ENCODE measurements at places on chromosomes 13 and 19. TPM values are rescaled to one million over a fixed set of nuclear protein-coding genes. Genes with fewer than 3 reads are reported as not detected.
A peak's percentile ranks its signal among the peaks of the same experiment; 100 is the strongest.

DNA sequence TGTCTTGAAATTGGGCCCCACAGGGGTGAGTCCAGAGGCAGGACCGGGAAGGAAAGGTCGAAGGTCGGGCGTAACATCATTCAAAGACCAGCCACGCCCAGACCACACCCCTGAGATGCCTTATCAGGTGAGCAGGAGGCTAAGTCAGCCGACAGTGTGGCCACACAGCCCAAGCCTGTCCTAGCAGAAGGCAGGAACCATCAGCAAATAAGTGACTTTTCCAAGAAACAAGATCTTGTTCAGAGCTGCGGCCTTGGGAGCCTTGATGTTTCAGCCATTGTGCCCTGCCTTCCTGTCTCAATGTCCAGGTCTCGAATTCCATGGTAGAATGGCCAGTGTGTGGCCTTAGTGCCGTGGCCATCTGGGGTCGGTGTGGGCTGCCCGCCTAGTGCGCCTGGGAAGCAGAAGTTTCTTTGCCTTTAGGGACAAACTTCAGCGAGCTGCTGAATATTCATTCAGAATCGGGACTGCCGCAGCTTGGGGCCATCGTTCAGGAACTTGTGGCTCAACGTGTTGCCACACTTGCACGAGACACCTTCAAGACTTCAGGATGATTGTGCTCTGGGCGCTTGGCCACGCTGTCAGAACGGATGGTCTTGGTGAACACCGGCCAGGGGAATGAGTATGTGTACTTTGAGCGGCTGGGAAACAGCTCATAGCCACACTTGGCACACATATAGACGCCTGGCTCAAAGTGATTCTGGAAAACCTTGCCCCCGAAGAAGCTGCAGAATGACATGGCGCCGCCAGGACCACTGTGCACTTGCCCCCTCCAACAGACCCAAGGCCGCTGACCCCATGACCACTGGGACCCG is 6.1 kb upstream of the IFNL4 start:
- no peak overlapping the region for H3K27ac ChIP-seq
- no peak for DNase-seq
- H3K4me1 ChIP-seq = no peaks in the 10 kb centered on the region
- H3K4me3 ChIP-seq = no peak overlapping the region

- no peaks in the 10 kb centered on the region for H3K36me3 ChIP-seq
- no peak for DNase-seq
- no peak overlapping the region for H3K4me3 ChIP-seq
- no peaks in the 10 kb centered on the region for H3K27me3 ChIP-seq
- no peak overlapping the region for H3K27ac ChIP-seq
Observed at GRCh38 chr19:778910-779653, 18.2 kb upstream of the PTBP1 start.

DPF1 gene
- total RNA-seq = 4.7 TPM

GRCh38 chr13:99132295-99132835 is 68.3 kb upstream of the UBAC2 start:
- no peak for DNase-seq
- H3K36me3 ChIP-seq = no peaks in the 10 kb centered on the region
- no peaks in the 10 kb centered on the region for H3K27me3 ChIP-seq
- no peak overlapping the region for H3K27ac ChIP-seq
- no peaks in the 10 kb centered on the region for H3K4me1 ChIP-seq
- no peak overlapping the region for H3K4me3 ChIP-seq

DNA sequence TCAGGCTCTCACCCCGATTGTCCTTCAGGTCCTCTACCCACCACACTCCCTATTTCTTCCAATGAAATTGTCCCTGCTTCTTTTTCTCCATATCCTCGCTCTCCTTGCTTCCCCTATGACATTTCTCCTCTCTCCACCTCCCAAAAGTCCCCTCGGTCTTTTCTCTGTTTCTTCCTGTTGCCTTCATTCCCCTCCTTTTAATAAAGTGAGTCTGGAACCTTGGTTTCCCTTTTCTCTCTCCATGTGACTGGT is 676 bp upstream of the ZNF574 start:
- H3K27ac ChIP-seq = peak overlapping the region; percentile 98
- peaks cover 13% of the 10 kb centered on the region for H3K4me1 ChIP-seq
- H3K4me3 ChIP-seq = peak overlapping the region; percentile 91
- DNase-seq = no peak

GRCh38 chr13:110409581-110409992 is 102.5 kb downstream of the COL4A2 start:
- peaks cover 23% of the 10 kb centered on the region for H3K4me1 ChIP-seq
- H3K27me3 ChIP-seq = no peaks in the 10 kb centered on the region
- DNase-seq = no peak

DNA sequence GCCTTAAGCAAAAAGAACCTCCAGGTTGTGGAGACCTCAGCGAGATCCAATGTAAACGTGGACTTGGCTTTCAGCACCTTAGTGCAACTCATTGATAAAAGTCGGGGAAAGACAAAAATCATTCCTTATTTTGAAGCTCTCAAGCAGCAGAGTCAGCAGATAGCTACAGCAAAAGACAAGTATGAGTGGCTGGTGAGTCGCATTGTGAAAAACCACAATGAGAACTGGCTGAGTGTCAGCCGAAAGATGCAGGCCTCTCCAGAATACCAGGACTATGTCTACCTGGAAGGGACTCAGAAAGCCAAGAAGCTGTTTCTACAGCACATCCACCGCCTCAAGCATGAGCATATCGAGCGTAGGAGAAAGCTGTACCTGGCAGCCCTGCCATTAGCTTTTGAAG is 58.5 kb downstream of the ARHGAP35 start:
- H3K27me3 ChIP-seq = no peaks in the 10 kb centered on the region
- no peak overlapping the region for H3K4me3 ChIP-seq
- H3K27ac ChIP-seq = no peak overlapping the region
- H3K36me3 ChIP-seq = no peaks in the 10 kb centered on the region

PGLYRP2 gene
- 44.4 TPM for total RNA-seq

- H3K36me3 ChIP-seq = no peaks in the 10 kb centered on the region
- H3K27ac ChIP-seq = no peak overlapping the region
- DNase-seq = no peak
- no peaks in the 10 kb centered on the region for H3K27me3 ChIP-seq
- no peak overlapping the region for H3K4me3 ChIP-seq
- no peaks in the 10 kb centered on the region for H3K4me1 ChIP-seq
Observed at GRCh38 chr13:111382411-111382810, 62.0 kb downstream of the TEX29 start.

ZNF563 gene
- total RNA-seq = 13.7 TPM

NPHS1 gene
- 1.8 TPM for total RNA-seq

DNA sequence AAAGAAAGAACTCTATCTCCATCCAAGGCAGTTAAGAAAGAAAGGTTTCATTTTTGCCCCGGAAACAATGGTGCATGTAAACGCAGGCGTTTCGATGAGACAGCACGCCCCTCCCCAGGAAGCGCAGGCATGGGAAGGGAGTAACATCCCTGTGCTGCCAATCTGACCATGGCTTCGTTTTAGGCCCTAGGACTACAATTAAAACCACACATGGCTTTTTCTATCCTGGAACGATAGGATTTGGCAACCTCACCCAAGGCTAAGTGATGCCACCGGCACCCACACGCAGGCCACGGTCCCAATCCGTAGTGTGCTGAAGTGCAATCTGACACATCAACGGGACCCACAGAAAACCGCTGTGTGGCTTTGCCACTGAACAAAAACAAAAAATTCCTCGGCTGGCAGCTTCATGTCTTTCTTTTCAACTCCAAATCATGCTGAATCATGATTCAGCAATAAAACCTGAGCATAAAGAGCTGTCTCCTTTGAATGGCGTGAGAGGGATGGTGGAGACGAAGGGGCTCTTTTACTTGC is 24.2 kb downstream of the RANBP3 start:
- H3K4me3 ChIP-seq = no peak overlapping the region
- H3K27ac ChIP-seq = no peak overlapping the region
- DNase-seq = no peak
- H3K4me1 ChIP-seq = peaks cover 33% of the 10 kb centered on the region
- H3K27me3 ChIP-seq = no peaks in the 10 kb centered on the region
- H3K36me3 ChIP-seq = no peaks in the 10 kb centered on the region

CRX gene
- total RNA-seq = 0.12 TPM

DNA sequence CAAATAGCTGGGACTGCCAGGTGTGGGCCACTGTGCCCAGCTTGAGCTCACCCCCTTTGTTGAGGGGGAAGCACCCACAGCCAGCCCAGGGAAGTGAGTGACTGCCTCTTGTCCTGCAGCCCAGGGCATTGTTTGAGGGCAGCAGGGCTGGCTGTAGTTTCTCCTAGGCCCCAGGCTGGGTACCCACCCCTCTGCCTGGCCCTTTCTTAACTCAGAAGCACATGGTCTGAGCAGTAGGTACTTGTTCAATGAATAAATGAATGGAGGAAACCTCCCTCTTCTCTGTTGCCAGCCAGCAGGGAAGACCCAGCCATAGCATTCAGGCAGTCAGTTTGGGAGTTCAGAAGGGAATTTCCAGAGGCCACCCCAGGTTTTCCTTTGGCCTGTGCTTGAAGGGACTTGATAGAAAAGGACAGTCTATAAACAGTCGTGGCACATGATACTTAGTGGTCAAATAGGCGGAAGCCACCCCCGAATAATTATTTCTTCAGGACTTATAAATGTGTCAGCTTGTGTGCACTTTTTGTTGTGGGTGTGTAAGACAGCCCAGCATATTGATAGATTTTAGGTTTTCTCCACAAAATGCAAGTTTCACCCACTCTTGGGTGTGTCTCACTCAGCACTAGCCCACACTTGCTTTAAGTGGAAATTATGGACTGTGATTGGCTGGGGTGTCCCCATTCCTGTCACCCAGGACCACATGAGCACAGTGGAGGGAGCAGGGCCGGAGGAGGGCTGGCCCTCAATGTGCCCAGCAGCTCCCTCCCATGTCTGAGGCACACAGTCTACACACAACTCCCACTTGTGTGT is 33.1 kb downstream of the GATAD2A start:
- H3K4me1 ChIP-seq = peaks cover 11% of the 10 kb centered on the region
- H3K4me3 ChIP-seq = no peak overlapping the region
- no peak for DNase-seq
- H3K27ac ChIP-seq = no peak overlapping the region

- H3K4me3 ChIP-seq = no peak overlapping the region
- no peaks in the 10 kb centered on the region for H3K27me3 ChIP-seq
- no peaks in the 10 kb centered on the region for H3K36me3 ChIP-seq
- no peak overlapping the region for H3K27ac ChIP-seq
- no peak for DNase-seq
Observed at GRCh38 chr19:13691569-13692435, 72.5 kb upstream of the MRI1 start.

GRCh38 chr19:19602136-19602712 is 16.3 kb downstream of the PBX4 start:
- no peaks in the 10 kb centered on the region for H3K36me3 ChIP-seq
- H3K27ac ChIP-seq = no peak overlapping the region
- no peaks in the 10 kb centered on the region for H3K27me3 ChIP-seq

FBN3 gene
- 2.3 TPM for total RNA-seq

PTGIR gene
- total RNA-seq = 0.63 TPM

CACNA1A gene
- 22.5 TPM for total RNA-seq

GRCh38 chr13:114325729-114326128 is 11.4 kb downstream of the CHAMP1 start:
- no peaks in the 10 kb centered on the region for H3K36me3 ChIP-seq
- no peak overlapping the region for H3K4me3 ChIP-seq
- no peaks in the 10 kb centered on the region for H3K4me1 ChIP-seq
- H3K27ac ChIP-seq = no peak overlapping the region
- no peak for DNase-seq

DNA sequence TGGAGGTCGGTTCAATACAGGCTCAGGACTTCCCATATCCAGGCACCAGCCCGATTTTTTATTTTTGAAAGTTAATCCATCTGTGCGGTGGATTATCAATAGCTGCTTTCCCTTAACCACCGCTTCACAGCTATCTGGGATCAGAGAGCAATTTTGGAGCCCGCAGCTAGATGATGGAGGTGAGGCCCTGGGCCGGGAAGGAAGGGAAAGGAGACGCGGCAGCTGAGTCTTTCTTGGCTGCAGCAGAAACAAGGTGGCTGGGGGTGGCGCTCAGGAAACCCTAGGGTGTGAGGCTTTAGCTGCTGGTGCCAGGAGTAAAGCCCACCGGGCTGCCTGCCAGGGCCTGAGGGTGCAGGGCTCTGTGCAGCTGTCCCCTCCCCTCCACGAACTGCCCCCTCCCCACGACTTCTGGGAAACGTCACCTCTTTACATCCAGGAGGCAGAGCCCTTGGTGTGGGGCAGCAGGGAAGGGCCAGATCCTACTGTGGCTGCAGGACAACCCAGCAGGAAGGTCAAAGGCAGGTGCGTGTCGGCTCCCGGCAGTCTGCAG is 307.0 kb downstream of the ZNF536 start:
- DNase-seq = no peak
- peaks cover 10% of the 10 kb centered on the region for H3K4me1 ChIP-seq
- no peak overlapping the region for H3K27ac ChIP-seq
- no peaks in the 10 kb centered on the region for H3K36me3 ChIP-seq
- H3K27me3 ChIP-seq = no peaks in the 10 kb centered on the region
- no peak overlapping the region for H3K4me3 ChIP-seq

APOC1 gene
- total RNA-seq = 9.4 TPM

GRCh38 chr13:93227878-93228642 is 1.5 kb downstream of the GPC6 start:
- H3K4me3 ChIP-seq = peak overlapping the region; percentile 51
- peak overlapping the region; percentile 78 for H3K27ac ChIP-seq
- H3K27me3 ChIP-seq = no peaks in the 10 kb centered on the region
- no peaks in the 10 kb centered on the region for H3K36me3 ChIP-seq

TNNI3 gene
- 30.3 TPM for total RNA-seq

GRCh38 chr13:30722361-30722760 is 13.0 kb upstream of the ALOX5AP start:
- no peaks in the 10 kb centered on the region for H3K36me3 ChIP-seq
- no peaks in the 10 kb centered on the region for H3K4me1 ChIP-seq
- no peak for DNase-seq
- H3K27me3 ChIP-seq = no peaks in the 10 kb centered on the region
- H3K27ac ChIP-seq = no peak overlapping the region
- no peak overlapping the region for H3K4me3 ChIP-seq

CRTC1 gene
- total RNA-seq = 32.1 TPM

CEACAM8 gene
- total RNA-seq = 0.16 TPM

- DNase-seq = no peak
- H3K4me1 ChIP-seq = no peaks in the 10 kb centered on the region
- H3K27ac ChIP-seq = no peak overlapping the region
- H3K4me3 ChIP-seq = no peak overlapping the region
Observed at GRCh38 chr13:42628666-42629065, 54.7 kb downstream of the TNFSF11 start.

C13orf46 gene
- total RNA-seq = 5.5 TPM

IFNL1 gene
- not detected for total RNA-seq

- H3K36me3 ChIP-seq = no peaks in the 10 kb centered on the region
- H3K27ac ChIP-seq = no peak overlapping the region
- no peaks in the 10 kb centered on the region for H3K27me3 ChIP-seq
Observed at GRCh38 chr13:51825681-51826254, 19.2 kb downstream of the TMEM272 start.

GRCh38 chr13:33006638-33007037 is 9.6 kb upstream of the KL start:
- H3K27me3 ChIP-seq = no peaks in the 10 kb centered on the region
- no peaks in the 10 kb centered on the region for H3K36me3 ChIP-seq
- DNase-seq = no peak
- no peak overlapping the region for H3K27ac ChIP-seq
- no peak overlapping the region for H3K4me3 ChIP-seq
- no peaks in the 10 kb centered on the region for H3K4me1 ChIP-seq
